ENCODE measurements at places on chromosomes 1 and 21.

DNA sequence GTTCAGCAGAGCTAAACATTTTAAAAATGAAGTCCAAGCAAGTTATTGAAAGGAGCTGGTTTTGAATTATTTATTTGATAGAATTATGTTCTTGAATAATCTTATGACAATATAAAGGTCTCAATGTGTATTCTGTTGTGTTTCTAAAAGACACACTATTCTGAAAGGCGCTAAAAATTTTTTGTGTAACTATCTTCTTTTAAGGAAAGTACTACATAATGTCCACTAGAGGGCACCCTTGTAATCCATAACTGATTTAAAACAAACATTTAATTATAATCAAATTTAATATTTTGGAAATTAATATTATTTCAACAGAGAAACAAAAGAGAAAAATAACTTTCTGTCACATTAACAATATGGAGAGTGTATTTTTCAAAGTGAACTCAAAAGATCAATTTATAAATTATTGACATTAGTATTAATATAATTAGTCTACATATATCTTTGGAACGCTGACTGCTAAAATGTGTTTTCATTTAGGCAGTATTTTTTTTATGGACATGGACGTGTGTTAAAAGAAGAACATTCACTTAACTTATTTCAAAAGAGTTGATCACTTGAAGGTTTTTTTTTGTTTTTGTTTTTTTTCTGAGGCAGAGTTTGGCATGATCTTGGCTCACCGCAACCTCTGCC, 248.4 kb downstream of the DENND1B start:
- no peak for DNase-seq

- DNase-seq, result no peak
These were observed 134.7 kb upstream of the VANGL1 start for GRCh38 chr1:115506924-115507589.

DNA sequence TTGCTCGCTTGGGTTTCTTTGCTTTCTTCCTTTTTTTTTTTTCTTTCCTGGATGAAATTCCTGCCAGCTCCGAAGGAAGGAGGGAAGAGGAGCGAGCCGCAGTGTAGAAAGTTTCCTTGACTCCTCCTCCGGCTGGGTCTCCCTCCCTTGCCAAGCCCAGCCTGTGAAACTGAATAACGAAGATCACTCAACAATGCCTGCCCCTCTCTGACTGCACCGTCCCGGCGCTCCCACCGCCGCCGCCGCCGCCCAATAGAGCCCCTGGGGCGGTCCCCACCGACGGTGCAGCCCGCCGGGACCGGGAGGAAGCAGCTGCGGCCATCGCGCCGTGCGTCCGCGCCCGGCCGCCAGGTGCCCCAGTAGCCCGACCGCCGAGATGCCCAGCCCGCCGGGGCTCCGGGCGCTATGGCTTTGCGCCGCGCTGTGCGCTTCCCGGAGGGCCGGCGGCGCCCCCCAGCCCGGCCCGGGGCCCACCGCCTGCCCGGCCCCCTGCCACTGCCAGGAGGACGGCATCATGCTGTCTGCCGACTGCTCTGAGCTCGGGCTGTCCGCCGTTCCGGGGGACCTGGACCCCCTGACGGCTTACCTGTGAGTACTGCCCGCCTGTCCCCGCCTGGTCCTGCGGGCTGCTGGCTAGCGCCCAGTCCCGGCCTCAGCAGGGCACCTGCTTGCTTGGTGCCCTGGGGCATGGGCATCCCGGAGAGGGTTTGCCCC, at the start of gene LGR6:
Gene LGR6 (plus strand): TSS at position 186 of the 714 bp plus-strand sequence. CDS start 191 bp downstream, at position 377.
- no peak for DNase-seq

DNA sequence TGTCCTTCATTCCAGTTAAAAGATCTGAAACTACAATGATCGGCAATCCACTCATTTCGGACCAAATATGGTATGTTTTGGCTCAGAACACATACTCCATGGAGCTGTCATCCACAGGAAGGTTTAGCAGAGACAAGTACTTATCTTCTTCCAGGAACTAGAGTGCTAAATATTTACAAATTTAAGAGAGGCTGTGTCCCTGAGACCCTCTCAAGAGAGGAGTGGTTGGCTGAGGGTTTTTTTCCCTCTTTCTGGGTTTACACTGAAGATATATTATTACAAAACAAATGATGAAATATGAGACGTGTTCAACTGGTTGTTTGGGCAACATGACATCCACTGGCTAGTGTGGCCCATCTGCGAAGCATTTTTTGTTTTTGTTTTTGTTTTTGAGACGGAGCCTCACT, 25.9 kb upstream of the NID1 start:
- no peak for DNase-seq

GRCh38 chr21:33762803-33763581, 120.7 kb downstream of the ITSN1 start:
- DNase-seq, result no peak

- DNase-seq, result no peak
These were observed 209.4 kb downstream of the PTPRC start for GRCh38 chr1:198848206-198848605.

- no peak for DNase-seq
These were observed 18.3 kb upstream of the SHCBP1L start for GRCh38 chr1:182971219-182971618.

DNA sequence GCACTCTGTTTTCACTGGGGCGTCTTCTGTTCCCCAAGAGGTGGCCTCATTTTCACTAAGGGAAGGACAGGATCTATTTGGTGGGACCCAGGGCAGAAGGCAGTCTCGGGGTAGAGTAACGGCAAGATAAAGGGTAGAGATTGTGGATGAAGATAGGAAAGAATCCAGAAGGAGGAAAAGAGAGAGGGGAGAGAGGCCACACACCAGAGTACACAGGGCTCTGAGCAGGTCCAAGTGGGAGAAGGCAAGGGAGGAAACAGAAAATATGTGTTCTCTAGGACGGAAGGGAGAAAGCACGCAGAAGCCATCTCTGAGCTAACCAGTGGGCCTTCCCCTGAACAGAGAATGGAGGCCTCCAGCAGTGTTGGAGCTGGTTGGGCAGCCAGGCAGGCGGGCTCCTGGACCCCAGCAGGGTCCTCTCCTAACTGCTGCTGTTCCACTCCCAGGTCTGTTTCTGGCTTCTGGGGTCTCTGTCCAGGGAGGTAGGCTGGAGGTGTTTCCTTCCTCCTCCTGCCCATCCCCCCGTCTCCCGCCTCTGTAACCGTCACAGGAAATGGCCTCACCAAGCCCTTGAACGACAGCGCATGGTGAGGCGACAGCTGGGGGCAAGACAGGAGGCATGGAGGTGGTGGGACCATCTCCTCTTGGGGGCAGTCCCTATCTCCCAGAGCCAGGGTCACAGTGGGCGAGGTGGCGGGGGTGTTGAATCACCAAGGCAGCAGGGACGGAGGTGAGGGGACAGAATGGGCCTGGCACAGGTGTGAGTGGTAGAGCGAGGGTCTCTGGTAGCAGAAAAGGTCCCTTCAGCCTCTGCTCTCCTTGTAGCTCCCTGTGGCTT, 649 bp downstream of the PTPN7 start:
- DNase-seq, result peak; percentile 64

DNA sequence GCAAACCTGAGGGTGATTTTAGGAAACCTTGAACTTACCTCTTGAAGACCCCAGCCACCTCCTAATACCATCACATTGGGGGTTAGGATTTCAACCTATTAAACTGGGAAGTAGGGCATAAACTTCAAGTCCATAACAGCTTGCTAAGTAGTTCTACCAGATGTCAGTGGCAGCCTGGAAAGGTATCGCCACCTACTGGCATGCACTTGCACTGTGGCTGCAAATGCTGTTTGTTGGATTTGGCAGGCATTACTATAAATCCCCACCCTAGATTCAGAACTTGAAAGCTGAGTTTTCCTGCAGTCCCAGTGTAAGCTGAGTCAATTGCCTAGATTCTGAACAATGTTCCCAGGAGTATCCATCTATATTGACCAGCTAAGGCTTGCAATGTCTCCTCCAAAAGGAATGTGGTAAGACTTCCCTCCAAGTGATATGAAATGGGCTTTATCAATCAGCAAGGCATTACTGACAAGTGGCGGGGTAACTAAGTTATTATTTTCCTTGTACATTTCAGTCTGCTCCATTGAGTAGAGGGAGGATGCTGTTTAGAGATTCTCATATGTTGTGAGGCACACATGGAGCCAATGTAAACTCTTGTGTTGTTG, 474.5 kb downstream of the PTPRC start:
- peak; percentile 58 for DNase-seq

GRCh38 chr1:150874455-150875196, 1.8 kb downstream of the ARNT start:
- DNase-seq, result no peak

DNA sequence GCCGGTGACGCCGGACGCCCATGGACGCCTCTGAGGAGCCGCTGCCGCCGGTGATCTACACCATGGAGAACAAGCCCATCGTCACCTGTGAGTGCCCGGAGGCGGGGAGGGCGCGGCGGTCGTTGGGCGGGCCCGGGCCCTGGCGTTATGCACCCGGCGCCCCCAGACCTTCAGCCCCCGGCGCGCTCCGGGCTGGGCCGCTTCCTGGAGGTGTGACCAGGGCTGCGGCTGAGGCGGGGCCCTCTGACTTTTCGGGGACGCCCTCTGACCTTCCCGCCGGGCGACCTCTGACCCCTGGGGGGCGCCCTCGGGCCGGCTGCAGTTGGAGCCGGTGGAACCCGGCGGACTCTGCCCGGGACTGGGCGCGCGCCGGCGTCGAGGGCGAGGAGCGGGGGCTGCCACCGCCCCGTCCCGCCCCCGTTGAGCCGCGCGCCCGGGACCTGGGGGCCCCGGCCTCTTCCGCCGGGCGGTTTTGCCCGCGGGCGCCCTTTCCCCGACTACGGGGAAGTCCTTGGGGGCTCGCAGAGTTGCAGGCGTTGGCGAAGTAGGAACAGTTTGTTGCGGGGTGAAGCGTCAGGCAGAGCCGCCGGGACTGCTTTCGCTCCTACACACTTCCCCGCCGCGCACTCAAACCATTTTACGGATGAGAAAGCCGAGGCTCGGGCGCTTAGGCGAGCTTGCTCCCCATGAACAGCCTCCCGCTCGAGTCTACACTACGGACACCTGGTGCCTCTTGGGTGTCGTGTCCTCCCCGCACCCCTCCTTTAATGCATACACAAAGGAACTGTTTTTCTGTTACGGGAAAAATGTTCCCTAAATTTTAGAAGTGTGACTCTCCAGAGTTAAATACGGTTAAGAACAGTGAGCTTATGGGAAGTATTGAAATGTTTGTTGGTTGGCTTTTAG, 618 bp downstream of the TRAPPC10 start:
- DNase-seq, result peak; percentile 70

GRCh38 chr1:9009438-9010370, 16.5 kb downstream of the SLC2A7 start:
- DNase-seq, result peak; percentile 23

DNA sequence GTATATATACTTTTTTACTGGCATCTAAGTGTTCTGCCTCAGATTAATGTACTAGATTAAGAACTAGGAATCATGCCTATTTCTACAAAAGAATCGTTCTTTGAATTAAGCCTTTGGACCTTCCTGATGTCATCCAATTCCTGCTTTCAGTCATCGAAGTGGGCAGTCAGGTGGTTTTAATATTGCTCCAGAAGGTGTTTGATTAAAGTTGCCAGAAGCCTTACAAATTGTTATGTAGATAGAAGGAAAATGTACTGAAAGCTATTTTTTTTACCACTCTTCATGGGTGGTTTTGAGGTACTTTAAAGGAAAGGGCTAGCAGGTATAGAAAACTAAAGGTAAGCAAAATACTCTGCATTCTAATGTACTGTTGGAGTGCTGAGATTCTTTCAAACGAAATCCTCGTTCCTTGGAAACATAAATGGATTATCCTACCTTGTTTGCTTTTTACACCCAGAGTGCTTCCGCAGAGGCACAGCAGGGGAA, 716 bp downstream of the CTBS start:
- no peak for DNase-seq

DNA sequence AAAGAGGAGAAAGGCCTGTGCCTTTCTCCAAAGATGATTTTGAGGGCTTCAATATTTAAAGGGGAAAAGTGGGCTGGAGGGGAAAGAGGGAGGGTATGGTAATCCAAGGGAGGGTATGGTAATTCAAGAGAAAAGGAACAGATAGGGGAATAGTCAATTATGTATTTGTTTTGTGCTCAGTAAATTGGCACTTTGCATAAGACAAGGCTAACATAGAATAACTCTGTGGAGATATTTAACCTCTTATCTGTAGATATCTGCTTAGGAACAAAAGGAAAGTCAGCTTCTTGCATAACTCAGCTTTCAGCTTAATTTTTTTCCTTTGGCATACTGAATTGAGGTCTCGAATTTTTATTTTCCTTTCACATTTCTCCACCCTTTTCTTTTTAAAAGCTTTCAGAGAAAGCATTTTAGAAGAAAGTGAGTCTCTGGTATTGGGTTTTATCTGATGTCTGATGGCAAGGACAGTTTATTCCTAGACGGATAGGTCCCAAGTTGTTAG, 119.9 kb upstream of the F3 start:
- no peak for DNase-seq

- no peak for DNase-seq
These were observed 12.1 kb downstream of the METTL18 start for GRCh38 chr1:169782596-169782995.

- no peak for DNase-seq
These were observed 3.8 kb downstream of the DNALI1 start for GRCh38 chr1:37560401-37561132.

GRCh38 chr21:42833859-42834725, 45.2 kb downstream of the WDR4 start:
- no peak for DNase-seq

GRCh38 chr1:153548722-153549688, at the start of gene S100A3:
Gene S100A3, minus strand, starts transcription at chr1:153549258. Its CDS starts 773 bp downstream, at chr1:153548485.
- no peak for DNase-seq

DNA sequence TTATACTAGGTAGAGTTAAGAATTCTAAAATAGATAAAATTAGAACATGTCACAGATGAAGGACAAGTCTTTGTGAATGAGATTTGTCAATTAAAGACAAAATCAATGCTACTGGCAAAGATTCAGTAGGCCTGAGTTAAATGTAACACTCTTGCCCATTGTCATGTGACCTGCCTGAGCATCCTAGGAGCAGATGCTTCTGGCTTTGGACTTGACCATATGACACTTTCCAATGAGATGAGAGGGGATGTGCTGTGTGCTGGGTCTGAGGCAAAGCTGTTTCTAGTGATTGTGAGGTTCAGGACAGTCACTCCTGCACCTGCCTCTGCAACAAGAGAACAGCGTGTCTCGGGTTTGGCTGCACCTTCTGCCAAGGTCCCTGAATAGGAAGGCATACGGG, 144.9 kb downstream of the HIVEP3 start:
- DNase-seq, result no peak

DNA sequence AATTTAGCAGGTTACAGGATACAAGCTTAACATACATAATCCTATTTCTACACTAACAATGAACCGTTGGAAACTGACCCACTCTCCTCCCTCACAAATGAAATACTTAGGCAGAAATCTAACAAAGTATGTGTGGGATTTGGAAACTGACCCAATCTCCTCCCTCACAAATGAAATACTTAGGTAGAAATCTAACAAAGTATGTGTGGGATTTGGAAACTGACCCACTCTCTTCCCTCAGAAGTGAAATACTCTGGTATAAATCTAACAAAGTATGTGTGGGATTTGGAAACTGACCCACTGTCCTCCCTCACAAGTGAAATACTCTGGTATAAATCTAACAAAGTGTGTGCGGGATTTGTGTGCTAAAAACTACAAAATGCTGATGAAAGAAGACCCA, 60.3 kb downstream of the TRAF5 start:
- DNase-seq, result no peak
